ENCODE measurements at places on chromosomes 4 and X.

DNA sequence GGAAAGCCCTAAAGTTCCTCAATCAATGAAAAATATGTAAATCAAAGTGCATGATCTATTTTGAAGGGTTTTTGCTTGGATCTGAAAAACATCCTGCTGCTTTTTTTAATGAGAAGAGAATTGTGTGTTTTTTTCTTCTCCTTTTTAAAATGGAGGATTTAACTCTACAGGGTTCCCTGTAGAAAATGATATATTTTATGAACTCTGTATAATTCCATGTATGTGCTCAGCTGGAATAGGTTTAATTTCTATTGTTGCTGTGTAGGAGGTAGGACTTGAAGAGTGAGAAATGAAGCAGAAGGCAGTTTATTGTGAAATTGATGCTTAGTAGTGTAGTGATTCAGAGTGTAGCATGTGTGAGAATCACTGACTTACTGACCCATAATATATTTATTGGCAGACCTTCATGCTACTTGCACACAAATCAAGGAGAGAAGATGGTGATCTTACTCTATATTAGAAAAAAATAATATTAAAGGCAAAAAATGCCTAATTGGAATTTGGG lies 286.8 kb upstream of the FSTL5 start:
- DNase-seq, result no peak

GRCh38 chr4:7620814-7621176 lies 186.1 kb upstream of the PSAPL1 start:
- DNase-seq, result no peak

DNA sequence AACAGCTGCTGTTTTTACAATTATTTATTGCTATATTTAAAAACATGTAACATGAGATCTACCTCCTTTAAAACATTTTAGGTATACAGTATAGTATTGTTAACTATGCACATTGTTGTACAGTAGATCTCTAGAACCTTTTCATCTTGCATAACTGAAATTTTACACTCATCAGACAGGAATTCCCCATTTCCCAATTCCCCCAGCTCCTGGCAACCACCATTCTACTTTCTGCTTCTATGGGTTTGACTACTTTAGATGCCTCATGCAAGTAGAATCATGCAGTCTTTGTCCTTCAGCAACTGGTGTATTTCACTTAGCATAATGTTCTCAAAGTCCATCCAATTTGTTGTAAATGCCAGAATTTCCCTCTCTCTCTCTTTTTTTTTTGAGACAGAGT lies 9.7 kb upstream of the LSM6 start:
- DNase-seq, result no peak

GRCh38 chrX:72381439-72382201 lies 75.9 kb upstream of the CITED1 start:
- DNase-seq, result peak; percentile 27

- DNase-seq, result peak; percentile 31
Measured at GRCh38 chr4:173039617-173040577, 128.7 kb upstream of the GALNT7 start.

DNA sequence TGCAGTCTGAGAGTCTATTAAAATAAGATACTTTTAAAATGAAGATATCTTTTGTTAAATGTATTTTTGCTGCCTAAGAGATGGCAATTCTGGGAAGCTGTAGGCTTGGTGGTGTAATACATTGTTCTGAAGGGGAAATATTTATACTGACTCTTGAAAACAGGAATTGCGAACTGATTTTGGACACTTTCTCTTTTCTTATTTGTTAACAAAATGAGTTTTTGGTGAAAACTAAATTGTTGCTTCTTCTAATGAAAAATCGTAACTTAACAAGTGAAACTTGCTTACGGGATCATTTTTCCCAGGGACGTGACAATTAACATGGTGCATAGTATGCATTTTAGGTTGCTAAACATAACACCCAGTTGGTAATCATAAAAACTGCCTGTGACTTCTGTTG lies 71.0 kb downstream of the RAPGEF2 start:
- DNase-seq, result no peak

GRCh38 chr4:164977243-164978164 lies at the start of gene TRIM61:
Gene TRIM61 (minus strand): TSS chr4:164977657. CDS start chr4:164970002, 7,655 bp downstream.
- DNase-seq, result no peak

- no peak for DNase-seq
Measured at GRCh38 chrX:53249408-53250042, 24.5 kb upstream of the KDM5C start.

DNA sequence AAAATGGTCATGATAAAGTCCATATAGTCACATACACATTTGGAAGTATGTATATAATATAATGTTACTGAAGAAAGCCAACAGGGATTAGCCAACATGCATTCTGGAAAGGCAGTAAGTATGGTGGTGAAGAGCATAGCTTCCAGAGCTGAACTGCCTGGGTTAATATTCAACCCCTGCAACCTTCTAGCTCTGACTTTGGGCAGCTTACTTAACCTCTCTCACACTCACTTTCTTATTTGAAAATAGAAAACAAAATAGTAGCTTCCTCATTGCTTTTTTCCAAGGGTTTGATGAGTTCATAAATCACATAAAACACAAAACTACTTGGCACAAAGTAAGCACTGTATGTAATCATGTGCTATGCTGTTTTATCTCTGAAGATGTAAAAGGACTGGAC lies 216.4 kb downstream of the CHIC2 start:
- DNase-seq, result peak; percentile 22

- DNase-seq, result no peak
Measured at GRCh38 chr4:152594978-152595925, 59.4 kb upstream of the FBXW7 start.

- peak; percentile 73 for DNase-seq
Measured at GRCh38 chr4:1365271-1366178, 18.5 kb downstream of the UVSSA start.

DNA sequence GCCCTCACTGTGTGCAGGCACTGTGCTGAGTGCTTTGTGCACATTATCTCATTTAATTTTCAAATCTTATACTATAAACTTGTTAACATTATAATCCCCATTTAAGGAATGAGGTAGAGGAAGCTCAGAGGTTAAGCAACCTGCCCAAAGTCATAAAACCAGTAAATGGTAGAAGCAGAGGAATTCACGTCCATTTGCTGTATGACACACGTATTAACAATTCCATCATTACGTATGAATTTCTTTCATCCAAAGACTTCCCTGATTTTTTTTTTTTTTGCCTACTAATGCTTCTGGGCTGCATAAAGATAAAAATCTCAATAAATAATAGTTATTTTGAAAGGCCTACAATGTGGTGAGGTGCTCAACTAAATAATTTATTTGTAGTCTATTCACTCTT lies 64.5 kb upstream of the H2AZ1 start:
- no peak for DNase-seq

DNA sequence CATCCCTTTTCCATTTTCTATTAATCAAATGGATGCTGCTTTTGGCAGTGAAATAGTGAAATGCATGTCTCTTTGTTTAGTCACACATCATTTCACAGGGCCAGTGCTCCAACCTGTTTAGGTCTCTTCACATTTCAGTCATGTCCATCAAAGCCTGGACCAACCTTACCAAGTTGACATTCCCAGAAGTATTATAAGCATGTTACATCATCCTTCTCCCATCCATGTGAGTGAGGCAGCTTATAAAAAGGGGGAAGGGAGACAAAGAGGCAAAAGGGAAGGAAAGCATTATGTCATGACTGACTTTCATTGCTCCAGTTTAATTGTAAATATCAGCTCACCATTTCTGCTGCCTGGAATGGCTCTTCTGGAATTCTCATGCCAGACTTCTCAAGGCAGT lies 94.4 kb downstream of the NWD2 start:
- DNase-seq, result no peak

DNA sequence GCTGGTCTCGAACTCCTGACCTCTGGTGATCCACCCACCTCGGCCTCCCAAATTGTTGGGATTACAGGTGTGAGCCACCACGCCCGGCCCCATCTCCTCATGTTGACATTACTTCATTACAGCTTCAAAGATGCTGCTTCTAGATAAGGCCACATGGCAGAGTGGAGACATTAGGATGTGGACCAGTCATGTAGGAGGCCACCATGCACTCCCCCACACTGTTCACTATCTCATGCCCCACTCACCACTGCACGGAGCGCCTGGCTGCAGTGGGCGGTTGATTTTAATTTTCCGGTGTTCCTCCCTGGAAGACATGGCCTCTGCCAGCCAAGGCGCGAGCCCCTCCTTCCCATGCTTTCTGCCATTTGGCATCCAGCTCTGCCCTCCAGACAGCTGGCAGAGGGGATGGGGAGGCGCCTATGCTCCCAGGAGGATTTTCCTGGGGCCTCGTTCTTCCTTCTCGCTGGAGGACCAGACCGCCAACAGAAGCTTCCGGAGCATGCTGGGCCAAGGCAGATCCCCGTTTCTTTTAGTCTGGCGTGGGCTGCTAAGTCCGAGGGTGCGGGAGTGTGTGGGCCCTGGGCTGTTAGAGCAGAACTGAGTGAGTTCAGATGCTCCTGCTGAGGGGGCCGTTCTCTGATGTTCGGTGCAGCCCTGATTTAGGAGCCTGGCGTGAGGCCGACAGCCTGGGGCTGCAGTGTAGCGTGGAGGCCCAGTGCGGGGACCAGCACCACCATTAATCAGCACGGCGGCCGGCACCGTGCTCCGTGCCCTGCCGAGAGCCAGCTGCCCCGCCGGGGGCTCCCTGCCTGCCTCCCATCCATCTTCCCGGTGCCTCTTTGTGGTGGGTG lies 93.1 kb downstream of the SORCS2 start:
- DNase-seq, result no peak

DNA sequence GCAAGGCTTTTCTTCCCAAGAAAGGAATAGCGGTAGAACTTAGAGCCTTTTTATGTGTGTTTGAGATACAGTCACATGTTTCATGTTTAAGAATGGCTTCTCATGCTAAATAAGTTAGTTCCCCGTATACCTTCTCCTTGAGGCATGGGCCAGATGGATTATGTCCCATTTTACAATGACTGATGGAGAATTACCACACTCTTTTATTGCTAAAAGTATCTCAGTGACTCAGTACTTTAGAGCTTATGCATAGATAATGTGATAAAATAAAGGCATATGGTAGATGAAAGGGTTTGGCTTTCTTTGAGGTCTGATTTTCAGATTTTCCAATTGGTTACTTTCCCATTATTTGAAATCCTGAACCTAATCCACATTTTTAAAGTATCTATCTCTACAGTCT lies 121.8 kb upstream of the BMPR1B start:
- DNase-seq, result no peak

GRCh38 chr4:107709916-107710315 lies 10.1 kb downstream of the PAPSS1 start:
- no peak for DNase-seq

GRCh38 chr4:68184923-68185322 lies 55.3 kb upstream of the TMPRSS11F start:
- DNase-seq, result no peak

GRCh38 chr4:13543032-13543838 lies 1.1 kb downstream of the NKX3-2 start:
- DNase-seq, result no peak

DNA sequence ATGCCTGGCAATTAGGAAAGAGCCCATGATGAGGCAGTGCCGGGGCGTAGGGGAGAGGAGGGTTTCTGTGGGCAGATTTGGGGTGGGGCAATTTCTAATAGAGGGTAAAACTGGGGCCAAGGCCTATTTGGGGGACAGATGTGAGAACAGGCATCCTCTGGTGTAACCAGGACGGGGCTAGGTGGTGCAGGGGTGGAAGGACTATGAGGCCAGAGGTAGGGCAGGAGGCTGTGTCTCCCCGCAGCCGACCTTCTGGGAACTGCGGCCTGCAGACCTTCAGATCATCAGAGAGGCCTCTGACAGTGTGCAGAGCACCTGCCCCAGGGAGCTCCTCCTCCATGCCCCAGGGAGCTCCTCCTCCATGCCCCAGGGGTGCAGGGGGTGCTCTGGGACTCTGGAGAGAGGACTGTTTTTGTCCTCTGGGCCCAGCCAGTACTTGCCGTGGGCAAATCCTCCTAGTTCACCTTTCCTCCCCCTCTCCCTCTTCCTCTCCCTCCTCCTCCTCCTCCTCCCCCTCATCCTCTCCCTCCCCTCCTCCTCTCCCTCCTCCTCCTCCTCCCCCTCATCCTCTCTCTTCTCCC lies 101.9 kb downstream of the SORCS2 start:
- DNase-seq, result no peak

DNA sequence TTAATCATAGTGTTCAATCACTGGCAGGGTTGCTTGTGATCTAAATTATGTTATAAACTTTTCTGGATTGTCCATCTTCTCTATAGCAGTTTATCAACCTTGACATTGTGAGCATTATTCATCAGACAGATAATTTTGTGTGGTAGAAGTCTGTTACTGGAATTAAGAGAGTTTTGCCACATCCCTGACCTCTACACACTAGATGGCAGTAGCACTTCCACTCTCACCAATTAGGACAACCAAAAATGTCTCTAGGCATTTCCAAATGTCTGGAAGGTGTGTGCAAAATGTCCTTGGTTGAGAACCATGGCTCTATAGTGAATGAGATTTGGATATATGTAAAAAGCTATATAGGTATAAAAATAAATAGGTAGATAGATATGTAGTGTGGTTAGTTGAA lies 324.1 kb upstream of the FAM47C start:
- no peak for DNase-seq

GRCh38 chr4:121674696-121675095 lies 22.1 kb downstream of the ANXA5 start:
- no peak for DNase-seq
